ENCODE measurements at places on chromosomes 4 and X.

DNA sequence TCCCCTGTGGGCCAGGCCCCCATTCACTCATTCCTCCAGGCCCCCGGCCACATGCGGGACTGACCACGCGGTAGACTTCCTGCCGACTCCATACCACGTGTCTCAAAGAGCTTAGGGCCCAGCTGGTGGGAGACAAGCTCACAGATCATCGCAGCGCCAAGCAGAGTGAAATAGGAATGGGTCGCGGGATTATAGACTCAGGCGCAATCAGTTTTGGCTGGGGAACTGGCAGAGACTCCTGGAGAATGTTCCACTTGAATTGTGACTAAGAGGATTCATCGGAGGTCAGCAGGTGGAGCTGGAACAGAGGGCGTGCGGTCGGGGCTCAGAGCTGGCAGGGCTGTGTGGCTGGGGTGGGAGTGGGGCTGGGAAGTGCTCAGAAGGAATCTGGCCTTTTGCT, 15.6 kb downstream of the ATP2B3 start:
- no peak for DNase-seq

- no peak for DNase-seq
Observed at GRCh38 chrX:16240231-16240905, 73.1 kb downstream of the MAGEB17 start.

DNA sequence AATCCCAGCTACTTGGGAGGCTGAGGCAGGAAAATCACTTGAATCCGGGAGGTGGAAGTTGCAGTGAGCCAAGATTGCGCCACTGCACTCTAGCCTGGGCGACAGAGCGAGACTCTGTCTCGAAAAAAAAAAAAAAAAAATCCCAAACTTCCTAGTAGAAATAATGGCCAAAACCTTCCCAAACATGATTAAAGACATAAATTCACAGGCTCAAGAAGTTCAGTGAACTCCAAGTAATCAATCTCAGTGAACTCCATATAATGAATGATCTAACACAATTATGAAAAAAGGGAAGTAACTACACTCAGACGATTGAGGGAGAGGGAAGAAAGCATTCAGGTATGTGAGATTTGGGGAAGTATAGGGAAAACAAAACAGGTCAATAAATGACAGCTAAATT, 6.5 kb downstream of the FUNDC1 start:
- no peak for DNase-seq

GRCh38 chr4:66357316-66357715, 687.0 kb upstream of the EPHA5 start:
- no peak for DNase-seq

- DNase-seq: no peak
Observed at GRCh38 chr4:84622959-84623358, 40.0 kb downstream of the CDS1 start.

DNA sequence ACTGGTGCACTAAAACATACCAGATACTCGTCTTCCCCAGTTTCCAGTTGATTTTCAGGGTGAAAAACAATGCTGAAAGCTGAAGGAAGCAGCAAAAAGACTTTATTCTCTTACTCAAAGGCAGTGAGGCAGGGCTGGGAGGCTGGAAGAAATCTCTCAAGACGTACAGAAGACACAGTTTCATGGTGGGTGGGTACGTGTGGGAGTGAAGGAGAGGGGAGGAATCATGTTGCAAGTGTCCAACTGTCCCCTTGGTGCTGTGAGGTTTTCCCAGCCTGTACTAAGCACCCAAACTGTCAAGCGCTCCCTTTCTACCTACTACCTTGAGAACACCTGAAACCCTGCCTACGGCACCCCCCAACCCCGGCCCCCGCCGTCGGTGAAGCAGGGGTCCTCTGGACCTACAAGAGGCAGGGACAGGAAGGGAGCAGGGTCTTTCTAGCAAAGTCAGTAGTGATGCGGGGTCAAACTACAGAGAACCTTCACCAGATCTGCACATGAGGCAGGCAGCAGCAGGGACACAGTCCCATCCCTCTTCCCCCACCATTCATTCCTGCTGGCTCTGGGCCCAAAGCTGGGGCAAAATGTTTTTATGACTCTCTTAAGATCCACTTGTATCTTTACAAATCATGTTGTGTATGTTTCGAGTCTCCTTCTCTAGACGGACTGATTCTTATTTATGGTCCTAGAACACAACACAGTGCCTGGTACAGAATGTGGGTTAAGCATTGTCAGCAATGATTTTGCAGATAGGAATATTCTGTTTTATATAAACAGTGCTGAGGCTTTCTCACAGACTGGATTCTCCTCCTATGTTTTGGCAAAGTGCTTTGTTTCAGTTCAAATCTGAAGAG, 2.4 kb upstream of the SETD7 start:
- DNase-seq: no peak

Measured in activated T-helper 1 cell treated with anti-CD3 and anti-CD28 coated beads, Interleukin-2, amount 50 U/mL, for 16 hours (primary cell).